ENCODE measurements at places on chromosomes 1 and 21. TPM values are rescaled to one million over a fixed set of nuclear protein-coding genes. Genes with fewer than 3 reads are reported as not detected.

The FAM177B gene
- not detected for total RNA-seq

The PROX1 gene
- under 0.01 TPM for total RNA-seq

The SLC35F3 gene
- total RNA-seq, result not detected

The KRTAP19-7 gene
- total RNA-seq, result not detected

The SHISA4 gene
- total RNA-seq, result 27.1 TPM

The LAMC2 gene
- total RNA-seq, result 2.8 TPM

The ATAD3C gene
- total RNA-seq, result 0.17 TPM

The PDC gene
- total RNA-seq, result not detected

The ZSCAN20 gene
- 8.7 TPM for total RNA-seq

The ADAMTSL4 gene
- 13.0 TPM for total RNA-seq

The LCE3E gene
- total RNA-seq, result not detected

The ST6GALNAC5 gene
- total RNA-seq, result 1.3 TPM

The OR6K3 gene
- not detected for total RNA-seq

The TRIM67 gene
- total RNA-seq, result 0.17 TPM

The LELP1 gene
- total RNA-seq, result not detected

The FAM43B gene
- total RNA-seq, result under 0.01 TPM

The GNAT2 gene
- total RNA-seq, result under 0.01 TPM

The CFAP107 gene
- under 0.01 TPM for total RNA-seq

The TMOD4 gene
- total RNA-seq, result not detected

The FMO4 gene
- total RNA-seq, result 7.3 TPM

The LRRC53 gene
- total RNA-seq, result not detected
